ENCODE measurements at places on chromosomes 16 and 17.

DNA sequence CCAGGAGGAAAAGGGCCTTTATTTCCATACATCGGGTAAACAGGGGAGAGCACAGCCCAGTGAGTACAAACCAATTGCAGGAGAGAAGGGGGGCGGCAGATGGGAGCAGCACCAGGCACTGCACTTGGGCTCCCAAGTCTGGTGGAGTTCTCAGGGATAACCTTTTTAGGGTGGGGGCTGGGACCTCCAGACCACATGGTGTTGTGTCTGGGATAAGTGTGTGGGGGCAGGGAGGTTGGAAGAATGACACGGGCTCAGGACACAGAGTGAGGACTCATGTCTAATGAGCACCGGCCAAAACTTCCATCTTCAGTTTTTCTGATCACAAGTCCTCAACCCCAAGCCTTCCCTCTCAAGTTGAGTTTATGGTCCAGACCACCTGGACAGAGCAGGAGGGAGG is 30.6 kb downstream of the PIPOX start:
- no peak for DNase-seq

GRCh38 chr17:72249441-72249840 is 128.6 kb downstream of the SOX9 start:
- no peak for DNase-seq

DNA sequence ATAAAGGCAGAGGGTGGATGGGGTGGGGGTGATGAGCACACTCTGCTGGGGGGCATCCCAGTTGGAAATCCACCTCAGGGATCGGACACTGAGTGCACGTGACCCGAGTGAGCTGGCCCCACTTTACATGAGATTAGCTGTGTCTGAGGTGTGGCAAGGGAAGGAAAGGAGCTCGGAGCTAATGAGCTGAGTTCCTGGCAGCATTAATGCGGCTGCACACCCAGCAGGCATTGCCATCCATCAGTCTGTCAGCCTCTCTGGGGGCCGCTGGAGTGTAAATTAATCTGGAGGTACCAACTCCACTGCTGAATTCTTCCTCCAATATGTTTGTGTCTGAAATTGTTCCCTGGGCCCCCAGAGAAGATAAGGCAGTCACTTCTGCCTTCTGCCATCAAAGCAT is 65.5 kb downstream of the HS3ST2 start:
- DNase-seq: no peak

- DNase-seq: no peak
Measured at GRCh38 chr17:14211801-14212200, 24.9 kb downstream of the CDRT15 start.

DNA sequence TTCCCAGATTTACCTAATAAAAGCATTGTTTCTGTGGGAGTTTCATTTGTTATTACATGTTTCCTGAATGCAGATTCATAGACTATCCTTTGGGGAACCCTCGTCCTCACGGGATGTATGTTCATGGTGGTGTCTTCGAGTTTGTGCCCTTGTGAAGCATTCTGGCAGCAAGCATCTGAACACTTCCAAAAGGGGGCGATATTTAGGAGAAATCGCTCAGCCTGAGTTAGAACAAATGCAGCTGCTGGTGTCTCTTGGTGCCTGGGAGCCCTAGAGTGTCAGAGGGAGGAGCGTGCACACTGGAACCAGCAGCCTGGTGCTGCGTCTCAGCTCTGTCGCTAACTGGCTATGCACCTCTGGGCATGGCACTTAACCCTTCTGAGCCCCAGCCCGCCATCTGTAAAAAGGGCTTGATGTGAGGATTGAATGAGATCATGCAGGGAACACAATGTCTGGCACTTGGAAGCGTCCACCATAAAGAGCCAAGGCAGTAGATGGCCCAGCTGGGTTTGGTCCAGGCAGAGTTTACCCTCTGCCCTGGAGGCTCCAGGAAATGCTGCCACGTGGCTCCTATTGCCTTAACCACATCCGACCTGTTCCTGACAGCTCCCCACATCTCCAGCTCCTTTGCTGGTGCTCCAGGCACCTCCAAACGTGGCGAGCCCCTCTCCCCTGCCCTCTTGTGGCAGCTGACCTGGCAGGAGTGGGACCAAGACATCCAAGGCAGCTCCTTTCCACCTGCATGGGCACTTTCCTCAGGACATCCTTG is 25.0 kb upstream of the C16orf78 start:
- no peak for DNase-seq

GRCh38 chr16:74026373-74027281 is 270.0 kb upstream of the PSMD7 start:
- DNase-seq: no peak

- no peak for DNase-seq
Measured at GRCh38 chr17:44941712-44942331, 5.8 kb downstream of the KIF18B start.

DNA sequence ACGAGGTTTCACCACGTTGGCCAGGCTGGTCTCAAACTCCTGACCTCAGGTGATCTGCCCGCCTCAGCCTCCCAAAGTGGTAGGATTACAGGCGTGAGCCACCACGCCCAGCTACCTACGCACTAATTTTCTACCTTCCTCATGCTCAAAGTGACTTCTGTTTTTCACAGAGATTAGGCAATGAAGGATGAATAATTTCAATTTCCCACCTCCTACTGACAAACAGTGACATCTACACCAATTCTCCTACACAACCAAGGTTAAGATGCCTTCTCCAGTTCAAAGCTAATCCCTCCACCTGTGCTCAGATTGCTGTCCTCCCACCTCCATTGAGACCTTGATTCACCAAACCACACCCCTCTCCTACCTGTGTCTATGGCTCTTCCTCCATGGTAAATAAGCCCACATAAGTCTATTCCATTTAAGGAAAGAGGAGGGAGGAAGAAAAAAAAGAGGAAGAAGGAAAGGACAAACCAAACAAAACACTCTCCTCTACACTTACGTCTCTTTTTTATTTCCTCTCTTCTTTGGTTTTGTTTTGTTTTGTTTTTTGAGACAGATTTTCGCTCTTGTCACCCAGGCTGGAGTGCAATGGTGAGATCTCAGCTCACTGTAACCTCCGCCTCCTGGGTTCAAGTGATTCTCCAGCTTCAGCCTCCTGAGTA is 5.5 kb upstream of the MED11 start:
- DNase-seq: no peak

GRCh38 chr17:75518201-75518600 is 1.9 kb downstream of the TSEN54 start:
- DNase-seq: peak; percentile 10

DNA sequence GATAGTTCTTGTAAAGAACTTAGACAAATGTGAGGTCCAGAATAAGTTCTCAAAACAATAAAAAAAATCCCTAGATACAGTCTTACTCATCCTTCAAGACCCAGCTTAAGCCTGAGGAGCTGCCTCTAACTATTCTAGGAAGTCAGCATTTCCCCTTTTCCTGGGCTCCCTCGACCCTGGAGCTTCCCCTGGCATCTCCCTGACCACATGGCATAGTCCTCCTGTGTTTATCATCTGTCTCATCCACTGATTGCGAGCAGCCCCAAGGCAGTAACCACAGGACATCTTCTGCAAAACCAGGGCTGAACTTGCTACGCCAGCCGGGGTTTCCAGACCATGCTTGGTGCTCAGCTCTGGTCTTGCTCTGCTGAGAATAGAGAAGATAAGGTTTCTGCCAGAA is 36.7 kb upstream of the NLRP1 start:
- DNase-seq: no peak

DNA sequence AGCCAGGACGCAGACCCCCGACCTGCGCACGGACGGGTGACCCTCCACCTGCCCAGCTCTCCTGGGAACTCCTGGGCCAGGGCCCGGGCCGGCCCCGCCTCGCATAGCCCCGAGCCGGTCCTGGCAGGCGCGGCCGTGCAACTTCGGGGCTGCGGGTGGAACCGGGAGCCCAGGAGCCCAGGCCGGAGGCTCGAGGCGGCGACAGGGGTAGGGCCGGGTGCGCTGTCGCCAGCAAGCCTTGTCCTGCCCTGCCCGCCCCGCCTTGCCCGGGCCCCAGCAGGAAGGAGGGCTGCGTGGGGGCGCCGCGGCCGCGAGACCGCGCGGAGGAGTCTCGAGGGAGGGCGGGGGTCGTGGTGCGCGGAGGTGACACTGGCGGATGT is 408 bp downstream of the LMF1 start:
- no peak for DNase-seq

- DNase-seq: no peak
Measured at GRCh38 chr17:73640691-73641090, 3.6 kb downstream of the SDK2 start.

- DNase-seq: no peak
Measured at GRCh38 chr17:62781356-62781755, 26.8 kb downstream of the MARCHF10 start.

DNA sequence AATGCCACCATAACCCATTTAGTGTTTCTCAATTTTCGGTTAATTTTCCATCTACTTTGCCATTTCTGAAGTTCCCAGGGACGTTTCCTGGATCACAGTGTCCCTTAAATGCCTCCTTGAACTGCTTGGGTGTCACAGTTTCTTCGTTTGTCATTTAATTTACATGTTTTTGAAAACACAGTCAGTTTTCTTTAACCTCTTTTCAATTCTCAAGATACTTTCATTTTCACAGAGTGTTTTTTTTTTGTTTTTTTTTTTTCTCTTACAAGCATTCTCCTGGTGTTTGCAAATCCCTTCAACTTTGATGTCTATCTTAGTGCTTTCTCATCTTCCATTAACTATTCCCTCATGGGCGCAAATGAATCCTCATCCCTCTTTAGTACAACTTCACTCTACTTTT is 283.7 kb downstream of the GRIN2A start:
- DNase-seq: no peak

DNA sequence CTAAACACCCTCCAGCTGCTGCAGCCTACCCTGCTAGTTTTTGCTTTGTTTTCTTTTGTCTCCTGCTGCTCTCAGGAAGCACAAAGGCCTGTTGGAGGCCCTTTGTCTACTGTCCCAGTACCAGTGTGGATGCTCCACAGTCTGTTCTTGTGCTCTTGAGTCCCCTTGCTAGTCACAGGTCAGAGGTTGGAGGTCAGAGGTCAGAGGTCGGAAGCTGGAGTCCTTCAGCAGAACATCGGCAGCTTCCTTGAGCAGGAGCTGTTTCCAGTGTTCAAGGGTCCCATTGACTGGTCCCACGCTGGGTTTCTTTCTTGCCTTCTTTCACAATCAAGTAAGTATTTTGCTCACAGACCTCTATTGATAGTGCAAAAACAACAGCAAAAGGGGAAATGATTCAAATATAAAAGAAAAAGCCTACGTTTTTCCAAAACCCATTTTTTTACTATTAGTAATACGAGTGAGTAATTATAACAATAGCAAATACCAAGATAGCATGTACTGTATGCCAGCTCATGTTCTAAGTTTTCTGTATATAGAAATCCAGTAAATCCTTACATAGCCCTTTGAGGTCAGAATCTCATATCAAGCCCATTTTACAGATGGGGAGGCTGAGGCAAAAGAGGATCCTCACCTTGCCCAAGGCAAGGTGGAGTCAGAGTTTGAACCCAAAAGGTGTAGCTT is 10.9 kb upstream of the IL34 start:
- no peak for DNase-seq

- peak; percentile 23 for DNase-seq
Measured at GRCh38 chr17:50866950-50867362, 802 bp upstream of the TOB1 start.

DNA sequence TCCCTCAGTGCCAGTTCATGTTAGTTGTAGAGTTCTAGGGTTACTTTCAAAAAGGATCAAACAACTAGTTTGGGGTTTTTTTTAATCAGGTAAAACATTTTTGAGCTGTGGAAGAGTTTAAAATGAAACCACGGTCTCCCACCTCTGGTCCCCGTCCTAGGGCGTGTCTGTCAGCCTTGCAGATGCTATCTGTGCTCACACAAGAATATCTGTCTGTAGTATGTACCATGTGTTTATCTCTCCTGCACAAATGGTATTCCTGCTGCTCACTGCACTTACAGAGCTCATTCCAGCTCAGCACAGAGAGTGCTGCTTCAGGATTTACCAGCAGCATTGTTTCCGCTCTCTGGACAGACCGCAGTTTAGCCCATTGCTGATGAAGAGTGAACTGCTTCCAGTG is 38.9 kb downstream of the UBN1 start:
- DNase-seq: no peak

Data from stimulated activated CD4-positive, alpha-beta T cell treated with anti-CD3 and anti-CD28 coated beads, Interleukin-2, amount 100 ng/mL, for 4 hours (primary cell).